ENCODE measurements at places on chromosomes 3 and 15.

DNA sequence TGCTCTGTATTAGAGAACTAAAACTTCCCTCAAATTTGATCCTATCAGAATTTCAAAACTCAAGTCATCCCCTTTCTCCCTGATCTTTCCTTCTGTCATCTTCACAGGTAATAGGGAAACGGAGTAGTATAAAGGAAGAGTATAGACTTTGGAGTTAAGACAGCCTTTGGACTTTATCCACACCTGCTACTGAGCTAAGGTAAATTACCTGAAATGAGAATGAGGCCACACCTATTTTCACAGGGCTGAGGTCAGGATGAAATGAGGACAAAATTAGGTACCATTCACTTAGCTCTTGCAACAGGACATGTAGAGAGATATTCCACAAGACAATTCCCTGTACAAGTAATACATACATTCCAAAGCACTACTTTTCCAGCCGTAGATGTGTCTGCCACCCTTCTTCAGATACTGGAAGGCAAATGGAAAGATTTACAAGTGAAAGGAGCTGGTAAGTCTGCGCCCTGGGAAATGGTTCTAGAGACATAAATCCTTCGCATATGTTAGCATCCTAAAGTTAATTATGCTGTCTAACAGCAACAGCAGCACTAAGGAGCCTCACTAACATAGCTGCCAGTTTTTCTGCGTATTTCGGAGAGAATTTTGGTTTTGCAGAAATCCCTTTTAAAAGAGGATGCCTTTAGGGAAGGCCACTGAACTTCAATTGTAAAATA lies 461.8 kb downstream of the SHQ1 start:
- H3K4me3 ChIP-seq = no peak overlapping the region
- DNase-seq = no peak
- peaks cover 68% of the 10 kb centered on the region for H3K4me1 ChIP-seq
- H3K36me3 ChIP-seq = peaks cover 24% of the 10 kb centered on the region
- no peaks in the 10 kb centered on the region for H3K27me3 ChIP-seq
- no peak overlapping the region for H3K27ac ChIP-seq

GRCh38 chr15:30953731-30954378 lies 37.6 kb downstream of the MTMR10 start:
- H3K27ac ChIP-seq = no peak overlapping the region
- no peak for DNase-seq
- no peak overlapping the region for H3K4me3 ChIP-seq

DNA sequence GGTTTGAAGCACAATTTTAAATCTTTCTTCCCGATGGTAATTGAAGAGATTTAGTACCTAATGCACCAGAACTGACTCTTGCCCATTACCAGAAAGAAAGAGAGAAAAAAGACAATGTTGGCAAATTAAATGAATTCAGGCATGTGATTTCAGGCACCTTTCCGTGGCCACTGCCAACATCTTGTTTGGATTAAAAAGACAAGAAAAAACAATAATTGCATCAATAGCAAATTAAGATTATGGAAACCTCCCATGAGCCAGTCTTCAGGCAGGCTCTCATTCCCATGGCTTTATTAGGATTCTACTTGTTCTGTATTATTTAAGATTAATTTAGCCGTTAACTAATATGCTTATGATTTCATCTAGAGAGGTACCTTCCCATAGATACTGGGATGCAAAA lies 193.0 kb downstream of the GREM1 start:
- no peak for DNase-seq
- no peaks in the 10 kb centered on the region for H3K4me1 ChIP-seq
- no peak overlapping the region for H3K27ac ChIP-seq
- no peaks in the 10 kb centered on the region for H3K36me3 ChIP-seq
- no peak overlapping the region for H3K4me3 ChIP-seq
- H3K27me3 ChIP-seq = no peaks in the 10 kb centered on the region

GRCh38 chr3:43962043-43962442 lies 271.3 kb downstream of the ABHD5 start:
- peaks cover 28% of the 10 kb centered on the region for H3K27me3 ChIP-seq
- no peak overlapping the region for H3K27ac ChIP-seq
- no peak for DNase-seq
- peaks cover 7% of the 10 kb centered on the region for H3K4me1 ChIP-seq
- H3K4me3 ChIP-seq = no peak overlapping the region

DNA sequence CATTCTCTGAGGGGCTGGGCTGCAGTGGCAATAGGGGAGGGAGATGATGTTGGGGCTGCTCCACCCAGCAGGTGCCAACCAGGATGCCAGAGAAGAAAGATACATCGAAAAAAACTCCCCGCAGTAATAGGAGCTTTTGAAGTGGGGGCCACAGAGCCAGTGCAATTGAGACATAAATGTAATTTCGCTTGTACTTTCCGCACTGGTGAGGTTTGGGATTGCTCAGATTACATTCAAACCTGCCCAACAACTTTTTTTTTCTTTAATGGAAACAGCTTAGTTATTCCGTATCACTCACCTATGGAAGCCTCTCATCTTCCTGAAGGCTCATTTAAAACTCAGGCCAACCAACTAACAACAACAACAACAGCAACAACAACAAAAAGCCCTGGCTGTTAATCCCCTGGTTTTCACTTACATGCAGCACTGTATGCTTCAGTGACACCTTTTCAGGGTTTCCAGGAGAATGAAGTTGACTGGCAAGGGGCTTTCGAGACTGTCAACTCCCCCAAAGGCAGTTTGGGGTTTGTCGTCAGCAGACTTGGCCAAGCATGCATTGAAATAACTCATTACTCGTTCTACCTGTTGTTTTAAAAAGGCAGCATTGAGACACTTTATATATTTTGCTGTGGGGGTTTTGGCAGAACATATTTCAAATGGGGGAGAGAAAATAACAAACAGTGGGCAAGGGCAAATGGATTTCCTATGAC lies 163.8 kb downstream of the EBLN2 start:
- H3K36me3 ChIP-seq = no peaks in the 10 kb centered on the region
- no peak overlapping the region for H3K4me3 ChIP-seq
- no peak overlapping the region for H3K27ac ChIP-seq
- DNase-seq = no peak
- H3K4me1 ChIP-seq = no peaks in the 10 kb centered on the region
- H3K27me3 ChIP-seq = peaks cover 3% of the 10 kb centered on the region

DNA sequence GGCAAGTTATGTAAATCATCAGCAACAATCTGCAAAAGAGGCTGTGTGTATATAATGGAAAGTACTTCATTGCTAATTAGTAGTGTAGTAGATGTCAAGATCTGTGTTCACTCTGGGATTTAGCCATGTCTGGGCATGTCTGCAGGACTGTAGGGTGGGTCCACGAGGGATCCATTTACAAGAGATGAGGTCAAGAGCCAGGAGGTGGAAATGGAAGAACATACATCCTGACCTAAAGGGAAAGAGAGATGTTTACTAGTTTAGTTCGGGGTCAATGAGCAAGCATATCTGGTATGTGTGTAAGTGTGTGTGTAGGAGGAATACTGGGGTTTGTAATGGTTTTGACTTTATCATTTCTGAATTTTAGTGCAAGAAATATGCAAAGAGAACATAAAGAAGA lies 171.5 kb upstream of the NANOGP8 start:
- H3K27ac ChIP-seq = no peak overlapping the region
- H3K4me3 ChIP-seq = no peak overlapping the region
- no peak for DNase-seq
- no peaks in the 10 kb centered on the region for H3K4me1 ChIP-seq
- no peaks in the 10 kb centered on the region for H3K27me3 ChIP-seq
- no peaks in the 10 kb centered on the region for H3K36me3 ChIP-seq

GRCh38 chr3:54621184-54621583 lies 306.7 kb downstream of the LRTM1 start:
- peaks cover 8% of the 10 kb centered on the region for H3K27me3 ChIP-seq
- no peaks in the 10 kb centered on the region for H3K4me1 ChIP-seq
- H3K27ac ChIP-seq = no peak overlapping the region
- H3K4me3 ChIP-seq = no peak overlapping the region

- no peaks in the 10 kb centered on the region for H3K27me3 ChIP-seq
- peaks cover 57% of the 10 kb centered on the region for H3K4me1 ChIP-seq
- peaks cover 22% of the 10 kb centered on the region for H3K36me3 ChIP-seq
- no peak for DNase-seq
- no peak overlapping the region for H3K4me3 ChIP-seq
- H3K27ac ChIP-seq = peak overlapping the region; percentile 48
Measured at GRCh38 chr15:90421527-90421926, 33.5 kb downstream of the IQGAP1 start.

- H3K27me3 ChIP-seq = no peaks in the 10 kb centered on the region
- no peak for DNase-seq
- peaks cover 10% of the 10 kb centered on the region for H3K4me1 ChIP-seq
- no peak overlapping the region for H3K4me3 ChIP-seq
- no peak overlapping the region for H3K27ac ChIP-seq
Measured at GRCh38 chr3:172192830-172193415, 153.5 kb downstream of the FNDC3B start.

DNA sequence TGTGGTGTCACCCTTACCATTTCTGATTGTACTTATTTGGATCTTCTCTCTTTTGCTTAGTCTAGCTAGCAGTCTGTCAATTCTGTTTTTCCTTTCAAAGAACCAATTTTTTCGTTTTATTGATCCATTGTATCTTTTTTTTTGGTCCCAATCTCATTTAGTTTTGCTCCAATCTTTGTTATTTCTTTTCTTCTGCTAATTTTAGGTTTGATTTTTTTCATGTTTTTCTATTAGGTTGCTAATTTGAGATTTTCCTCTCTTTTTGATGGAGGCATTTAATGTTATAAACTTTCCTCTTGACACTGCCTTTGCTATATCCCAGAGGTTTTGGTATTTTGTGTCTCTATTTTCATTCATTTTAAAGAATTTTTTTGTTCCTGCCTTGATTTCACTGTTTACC lies 16.9 kb upstream of the FAM98B start:
- peaks cover 5% of the 10 kb centered on the region for H3K4me1 ChIP-seq
- peaks cover 31% of the 10 kb centered on the region for H3K27me3 ChIP-seq
- no peak for DNase-seq
- H3K36me3 ChIP-seq = no peaks in the 10 kb centered on the region

DNA sequence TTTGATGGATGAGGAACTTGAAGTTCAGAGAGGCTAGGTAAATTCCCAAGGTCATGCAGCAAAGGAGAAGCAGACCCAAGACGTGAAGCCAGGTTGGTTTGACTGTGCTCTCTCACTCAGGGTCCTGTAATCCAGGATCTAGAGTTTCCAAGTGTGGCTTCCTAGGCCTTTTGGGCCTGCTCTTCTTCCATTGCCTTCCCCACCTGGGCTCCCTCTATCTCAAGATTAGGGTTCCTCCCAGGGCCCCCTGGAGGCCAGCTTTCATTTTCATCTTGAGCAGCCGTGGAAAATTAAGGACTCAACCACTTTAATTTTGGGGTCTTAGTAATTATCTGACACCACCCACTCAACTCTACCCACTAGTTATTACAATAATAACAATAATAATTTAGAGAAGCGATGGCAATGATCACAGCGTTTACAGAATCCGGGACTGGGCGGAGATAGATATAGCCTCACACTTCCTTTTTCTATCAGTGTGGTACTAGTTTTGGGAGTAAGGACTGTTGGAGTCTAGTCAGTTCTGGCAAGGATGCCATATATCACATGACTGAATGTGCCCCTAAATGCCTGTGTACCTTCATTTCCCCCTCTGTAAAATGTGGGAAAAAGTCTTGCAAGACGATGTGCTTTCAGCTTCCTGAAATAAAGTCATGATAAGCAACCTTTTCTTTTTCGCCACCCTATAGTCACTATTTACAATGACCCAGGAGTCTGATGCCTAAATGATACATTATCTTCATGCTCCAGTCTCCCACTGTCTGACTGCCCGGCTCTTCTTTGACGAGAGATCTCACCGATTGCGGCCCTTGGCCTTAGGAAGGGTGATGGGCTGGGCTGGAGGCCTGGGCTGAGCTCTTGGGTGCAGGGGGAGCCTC lies 30.2 kb upstream of the MAGEF1 start:
- H3K27me3 ChIP-seq = peaks cover 3% of the 10 kb centered on the region
- peaks cover 4% of the 10 kb centered on the region for H3K4me1 ChIP-seq
- H3K27ac ChIP-seq = no peak overlapping the region
- H3K36me3 ChIP-seq = no peaks in the 10 kb centered on the region

GRCh38 chr3:127113571-127113891 lies 79.4 kb upstream of the PRR23E start:
- no peaks in the 10 kb centered on the region for H3K36me3 ChIP-seq
- H3K27me3 ChIP-seq = no peaks in the 10 kb centered on the region
- no peak for DNase-seq
- no peaks in the 10 kb centered on the region for H3K4me1 ChIP-seq
- no peak overlapping the region for H3K27ac ChIP-seq

DNA sequence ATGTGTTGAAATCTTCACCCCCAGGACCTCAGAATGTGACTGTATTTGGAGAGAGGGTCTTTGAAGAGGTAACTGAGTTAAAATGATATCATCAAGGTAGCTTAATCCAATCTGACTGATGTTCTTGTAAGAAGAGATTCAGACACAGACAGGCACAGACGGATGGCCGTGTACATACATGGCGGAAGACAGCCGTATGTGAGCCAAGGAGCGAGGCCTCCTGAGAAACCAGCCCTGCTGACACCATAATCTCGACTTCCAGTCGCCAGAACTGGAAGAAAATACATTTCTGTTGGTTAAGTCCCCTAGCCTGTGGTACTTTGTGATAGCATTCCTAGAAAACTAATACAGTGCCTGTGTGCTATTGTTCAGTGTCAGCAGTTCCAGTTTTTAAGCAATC lies 73.6 kb downstream of the APBA2 start:
- H3K4me3 ChIP-seq = no peak overlapping the region
- H3K36me3 ChIP-seq = peaks cover 15% of the 10 kb centered on the region
- no peak for DNase-seq
- H3K27ac ChIP-seq = peak overlapping the region; percentile 43
